ENCODE measurements at places on chromosomes 3 and 15. TPM values are rescaled to one million over a fixed set of nuclear protein-coding genes. Genes with fewer than 3 reads are reported as not detected.

CHRFAM7A gene
- polyA plus RNA-seq, result 1.6 TPM

NCKIPSD gene
- 18.2 TPM for polyA plus RNA-seq

CHST2 gene
- polyA plus RNA-seq, result 28.0 TPM

CSPG5 gene
- 0.96 TPM for polyA plus RNA-seq

ZNF620 gene
- polyA plus RNA-seq, result 9.6 TPM

LRRC2 gene
- 2.4 TPM for polyA plus RNA-seq

LPP gene
- polyA plus RNA-seq, result 26.1 TPM

SCAANT1 gene
- 0.53 TPM for polyA plus RNA-seq

TRAIP gene
- polyA plus RNA-seq, result 8.8 TPM

AHSG gene
- polyA plus RNA-seq, result 2.7 TPM

IL17RB gene
- 15.4 TPM for polyA plus RNA-seq

C3orf49 gene
- 0.40 TPM for polyA plus RNA-seq

RLBP1 gene
- not detected for polyA plus RNA-seq

ACP3 gene
- polyA plus RNA-seq, result 84.6 TPM

TRPC1 gene
- 11.6 TPM for polyA plus RNA-seq

IQCF5 gene
- polyA plus RNA-seq, result not detected

FAM107A gene
- polyA plus RNA-seq, result 4.0 TPM

DUOXA1 gene
- polyA plus RNA-seq, result 0.22 TPM

MNS1 gene
- polyA plus RNA-seq, result 36.7 TPM

WDR93 gene
- polyA plus RNA-seq, result 1.9 TPM

SEMA6D gene
- 28.4 TPM for polyA plus RNA-seq

MEGF11 gene
- polyA plus RNA-seq, result 2.1 TPM

PIGZ gene
- 0.79 TPM for polyA plus RNA-seq

ITGA11 gene
- polyA plus RNA-seq, result 2.0 TPM

RAD51 gene
- polyA plus RNA-seq, result 13.3 TPM

CCDC191 gene
- polyA plus RNA-seq, result 20.1 TPM

WNT7A gene
- polyA plus RNA-seq, result 0.04 TPM
